ENCODE measurements at places on chromosomes 16 and 17. TPM values are rescaled to one million over a fixed set of nuclear protein-coding genes. Genes with fewer than 3 reads are reported as not detected.

GRCh38 chr16:25052530-25052929 is 37.4 kb upstream of the ARHGAP17 start:
- DNase-seq, result no peak

CSH1 gene
- not detected for total RNA-seq

- no peak for DNase-seq
Measured at GRCh38 chr16:70677499-70678120, 8.2 kb downstream of the MTSS2 start.

- DNase-seq, result no peak
Measured at GRCh38 chr16:71711789-71712188, 12.7 kb downstream of the PHLPP2 start.

GRCh38 chr17:79845601-79845949 is 6.3 kb upstream of the CBX4 start:
- DNase-seq, result no peak

DNA sequence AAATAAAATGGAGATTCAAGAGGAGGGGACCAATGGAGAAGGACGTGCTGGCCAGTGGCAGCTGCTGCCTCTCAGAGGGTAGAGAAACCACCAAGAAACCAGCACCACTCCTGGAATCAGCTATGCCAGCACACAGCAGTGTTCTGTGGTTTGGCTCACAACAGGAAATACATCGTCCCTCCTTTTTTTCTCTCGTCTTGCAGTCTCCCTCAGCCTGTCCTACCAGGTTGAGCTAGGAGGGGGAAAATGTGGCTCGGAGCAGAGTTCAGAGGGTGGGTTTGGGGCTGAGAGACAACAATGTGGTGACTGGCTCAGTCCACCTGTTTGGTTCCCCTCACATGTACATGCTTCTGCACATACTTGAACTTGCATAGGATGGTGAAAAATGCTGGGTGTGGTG is 19.9 kb upstream of the SLC16A5 start:
- no peak for DNase-seq

TNFRSF13B gene
- total RNA-seq, result not detected

- no peak for DNase-seq
Measured at GRCh38 chr16:87166321-87166720, 150.9 kb downstream of the C16orf95 start.

GRCh38 chr16:66926961-66927436 is 1.7 kb upstream of the RRAD start:
- peak; percentile 66 for DNase-seq

GRCh38 chr17:46028374-46028773 is 29.3 kb downstream of the STH start:
- DNase-seq, result no peak

- DNase-seq, result no peak
Measured at GRCh38 chr17:68572138-68572842, 28.9 kb downstream of the FAM20A start.

CDRT4 gene
- not detected for total RNA-seq

MILR1 gene
- not detected for total RNA-seq

DNA sequence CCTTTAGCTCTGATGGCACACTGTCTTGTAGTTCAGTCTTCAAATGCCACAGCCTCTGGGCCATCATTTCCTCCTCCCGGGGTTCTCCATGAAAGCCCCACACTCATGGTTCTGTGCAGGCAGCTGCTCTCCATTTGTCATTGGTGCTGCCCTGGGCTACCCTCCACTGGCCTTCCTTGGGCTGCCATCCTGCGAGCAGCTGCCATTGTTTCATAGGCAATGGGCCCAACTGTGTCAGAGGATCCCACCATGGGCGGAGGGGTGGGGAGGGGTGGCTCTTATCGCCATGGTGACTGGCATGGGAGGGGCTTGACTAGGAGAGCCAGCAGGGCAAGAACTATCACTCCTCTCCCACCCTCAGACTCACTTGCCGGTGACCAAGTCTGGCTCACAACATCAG is 38.6 kb upstream of the BRD7 start:
- no peak for DNase-seq

- no peak for DNase-seq
Measured at GRCh38 chr17:43830510-43831140, 2.3 kb downstream of the MPP3 start.

GRCh38 chr16:57341441-57342303 is 16.9 kb upstream of the CCL22 start:
- DNase-seq, result peak; percentile 90

GRCh38 chr17:71334048-71334751 is 786.6 kb upstream of the SOX9 start:
- no peak for DNase-seq

DNA sequence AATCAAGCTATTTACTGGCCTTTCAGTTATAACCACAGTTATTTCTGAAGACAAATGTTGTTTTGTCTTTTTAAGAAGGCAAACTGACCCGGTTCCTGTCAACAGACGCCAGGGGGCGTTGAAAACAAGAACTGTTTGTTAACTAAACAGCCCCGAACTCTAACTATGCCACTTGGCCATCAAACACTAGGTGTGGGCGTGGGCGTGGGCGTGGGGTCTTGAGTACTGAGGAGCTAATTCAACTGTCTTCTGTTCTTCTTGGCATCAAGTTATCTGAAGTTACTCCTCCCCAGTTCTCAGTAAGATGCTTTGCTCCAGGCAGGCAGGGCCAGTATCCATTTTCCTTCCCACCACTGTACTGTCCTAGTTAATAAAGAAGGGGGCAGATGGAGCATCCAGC is 63.3 kb upstream of the MTMR4 start:
- peak; percentile 51 for DNase-seq

TOX3 gene
- not detected for total RNA-seq

OTOP2 gene
- not detected for total RNA-seq

GRCh38 chr17:47063475-47063874 is 84.4 kb upstream of the RPRML start:
- DNase-seq, result no peak

GRCh38 chr17:17897442-17897841 is 60.7 kb upstream of the SREBF1 start:
- DNase-seq, result no peak

ATP2A1 gene
- total RNA-seq, result 0.53 TPM

- DNase-seq, result peak; percentile 78
Measured at GRCh38 chr17:37676115-37676925, 33.1 kb upstream of the DDX52 start.

- DNase-seq, result no peak
Measured at GRCh38 chr16:73599870-73600269, 551.9 kb upstream of the ZFHX3 start.

DNAI2 gene
- not detected for total RNA-seq

GRCh38 chr17:34146440-34147043 is 108.5 kb upstream of the CCL2 start:
- no peak for DNase-seq

GRCh38 chr16:77711775-77712174 is 10.5 kb upstream of the NUDT7 start:
- DNase-seq, result no peak

ACE gene
- not detected for total RNA-seq

COL1A1 gene
- 957 TPM for total RNA-seq

DNA sequence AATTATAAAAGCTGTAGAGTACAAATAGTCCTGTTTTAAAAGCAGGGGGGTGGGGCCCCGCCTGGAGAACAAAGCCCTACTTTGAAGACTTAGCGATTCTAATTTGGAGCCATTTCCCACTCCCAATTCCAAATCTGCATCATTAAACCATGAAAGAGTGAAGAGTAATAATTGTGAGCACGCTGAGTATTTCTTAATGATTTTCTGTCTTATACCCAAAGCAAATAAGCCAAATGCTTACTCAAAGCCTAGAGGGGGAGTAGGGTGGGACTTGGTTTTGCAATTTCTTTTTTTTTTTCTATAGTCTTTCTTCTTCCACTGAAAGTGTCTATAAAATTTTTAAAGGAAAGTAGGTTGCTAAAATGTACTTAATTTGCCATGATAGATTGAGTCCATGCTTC is 470.1 kb downstream of the TOX3 start:
- no peak for DNase-seq

GRCh38 chr17:68570526-68570925 is 30.6 kb downstream of the FAM20A start:
- no peak for DNase-seq

DNA sequence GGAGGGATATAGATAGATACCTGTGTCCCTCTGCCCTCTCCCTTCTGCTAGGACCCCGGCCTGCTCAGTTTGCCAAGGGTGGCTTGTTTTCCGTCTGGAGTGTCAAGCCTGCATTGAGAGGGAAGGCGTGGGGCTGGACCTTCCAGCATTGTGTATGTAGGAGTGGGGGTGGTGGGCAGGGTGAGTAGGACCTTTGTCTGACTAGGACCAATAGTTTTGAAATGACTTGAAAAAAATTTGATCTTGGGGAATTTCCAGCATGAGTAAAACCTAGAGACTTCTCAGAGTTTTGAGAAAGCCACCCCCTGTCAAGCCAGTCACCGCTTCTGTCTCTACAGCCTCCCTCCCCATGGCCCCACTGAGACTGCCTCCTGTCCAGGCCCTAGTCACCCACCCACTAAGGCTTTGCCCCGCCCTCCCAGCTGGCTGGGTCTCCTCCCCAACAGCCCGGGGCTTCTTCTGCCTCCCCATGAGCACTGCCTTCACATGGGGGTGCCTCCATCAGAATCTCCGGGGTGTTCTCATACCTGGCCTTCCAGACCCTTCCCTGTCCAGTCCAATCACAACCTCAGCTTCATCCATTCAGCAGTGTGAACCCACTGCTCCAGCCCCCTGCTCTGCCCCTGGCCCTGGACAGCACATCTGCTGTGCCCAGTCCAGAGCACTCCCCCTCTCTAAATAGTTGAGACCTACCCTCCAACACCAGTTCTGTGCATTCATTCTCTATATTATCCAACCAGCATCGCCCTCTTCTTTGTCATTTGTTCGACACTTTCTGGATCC is 207.0 kb downstream of the MSI2 start:
- peak; percentile 95 for DNase-seq

DNA sequence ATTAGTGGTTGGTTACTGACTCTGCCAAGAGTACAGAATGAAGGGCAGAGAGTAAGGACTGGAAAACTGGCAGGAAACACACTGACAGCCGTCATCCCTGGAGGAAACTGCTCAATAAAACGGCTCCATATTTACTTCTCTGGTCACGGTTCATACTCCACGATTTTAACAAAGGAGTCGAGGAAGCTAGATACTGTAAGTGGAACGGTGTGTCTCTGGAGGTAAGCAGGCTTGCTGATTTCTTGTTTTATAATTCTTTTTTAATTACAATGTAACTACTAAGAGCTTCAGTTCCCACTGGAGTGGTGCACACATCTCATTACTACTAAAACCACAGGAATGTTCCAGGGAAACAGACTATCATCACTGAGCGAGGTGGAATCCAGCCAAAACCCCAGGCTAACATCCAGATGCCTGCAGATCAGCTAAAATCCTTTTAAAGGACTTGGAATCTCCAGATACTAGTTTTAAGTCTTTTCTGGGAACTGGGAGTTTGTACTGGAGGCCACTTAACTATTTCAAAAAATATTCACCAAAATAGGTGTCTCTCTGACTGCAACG is 17.8 kb downstream of the SERPINF1 start:
- peak; percentile 80 for DNase-seq

Data from SJSA1 (cell line).